T-helper 2 cell treated with Interferon-gamma antibody and Interleukin-4, amounts not matched to agents 100 ng/mL and 5 ng/mL, for 36 hours (primary cell): ENCODE measurements at places on chromosomes 12 and 14. TPM values are rescaled to one million over a fixed set of nuclear protein-coding genes. Genes with fewer than 3 reads are reported as not detected.

Gene PSMC6
- 95.3 and 110 TPM in 2 replicates for total RNA-seq

Gene OR6C4
- not detected in 2 replicates for total RNA-seq

Gene RASAL1
- total RNA-seq = 0.09 and 0.14 TPM in 2 replicates

Gene CLEC7A
- not detected in 2 replicates for total RNA-seq

Gene CISTR
- total RNA-seq = not detected in 2 replicates

Gene CFAP54
- total RNA-seq = 0.16 and 0.30 TPM in 2 replicates

Gene PIWIL1
- 0.25 and 0.27 TPM in 2 replicates for total RNA-seq

Gene ZDHHC17
- total RNA-seq = 26.9 and 28.5 TPM in 2 replicates

Gene BATF
- total RNA-seq = 49.5 and 56.0 TPM in 2 replicates

Gene MGAT4C
- not detected in 2 replicates for total RNA-seq

Gene MGST1
- 1.2 and 1.4 TPM in 2 replicates for total RNA-seq

Gene PTPRR
- not detected in 2 replicates for total RNA-seq

Gene NXPH4
- 0.43 and 1.0 TPM in 2 replicates for total RNA-seq

Gene PRICKLE1
- total RNA-seq = 0.25 and 0.61 TPM in 2 replicates

Gene ADAMTS20
- not detected in 2 replicates for total RNA-seq

Gene TEX52
- total RNA-seq = 0.16 TPM in 1 of 2 replicates, not detected in the other

Gene TCL1B
- not detected in 2 replicates for total RNA-seq

Gene RFX4
- total RNA-seq = not detected in 2 replicates

Gene PLEKHH1
- 0.61 and 0.64 TPM in 2 replicates for total RNA-seq

Gene SPTSSA
- 14.6 and 14.9 TPM in 2 replicates for total RNA-seq

Gene BAZ1A
- 55.6 and 62.1 TPM in 2 replicates for total RNA-seq

Gene LTA4H
- 47.5 and 51.4 TPM in 2 replicates for total RNA-seq

Gene CDKN1B
- 89.3 and 90.8 TPM in 2 replicates for total RNA-seq

Gene COX8C
- not detected in 2 replicates for total RNA-seq

Gene ATP23
- total RNA-seq = 14.0 and 17.1 TPM in 2 replicates

Gene CARMIL3
- 0.73 and 0.82 TPM in 2 replicates for total RNA-seq

Gene MFAP5
- not detected in 2 replicates for total RNA-seq

Gene FRMD6
- 4.5 and 5.0 TPM in 2 replicates for total RNA-seq
